ENCODE measurements at places on chromosomes 1 and 21. TPM values are rescaled to one million over a fixed set of nuclear protein-coding genes. Genes with fewer than 3 reads are reported as not detected.

- no peak for DNase-seq
Measured at GRCh38 chr1:43463479-43463878, 9.7 kb upstream of the HYI start.

Gene NR1I3
- 1.3 TPM for polyA plus RNA-seq

Gene ALG14
- 6.6 TPM for polyA plus RNA-seq

Gene C4BPB
- 0.49 TPM for polyA plus RNA-seq

GRCh38 chr1:76335882-76336281 lies 261.3 kb downstream of the ST6GALNAC3 start:
- DNase-seq, result no peak

Gene CYP2J2
- polyA plus RNA-seq, result 55.3 TPM

DNA sequence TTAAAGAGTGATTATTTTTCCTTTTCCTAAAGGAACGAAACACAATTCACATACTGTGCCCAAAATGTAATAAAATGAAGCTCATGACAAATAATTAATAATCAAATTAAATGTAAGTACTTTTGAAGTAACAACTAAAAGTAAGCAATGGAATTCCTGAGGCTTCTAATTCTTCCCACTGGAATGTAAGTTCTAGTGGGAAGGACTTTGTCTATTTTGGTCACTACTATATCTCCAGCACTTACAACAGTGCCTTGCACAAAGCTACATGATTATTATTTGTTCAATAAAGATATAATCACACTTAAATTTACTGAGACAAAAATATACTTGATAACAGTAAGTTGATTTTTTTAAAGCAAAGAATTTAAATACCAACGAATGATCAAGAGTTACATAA lies 128.8 kb downstream of the COQ8A start:
- no peak for DNase-seq

Gene ANGPTL7
- 0.79 TPM for polyA plus RNA-seq

Gene EFNA1
- polyA plus RNA-seq, result 26.9 TPM

Gene CRYAA
- polyA plus RNA-seq, result not detected

GRCh38 chr1:226741009-226741408 lies 1.9 kb upstream of the ITPKB start:
- no peak for DNase-seq

GRCh38 chr1:1034439-1034781 lies 14.5 kb downstream of the AGRN start:
- no peak for DNase-seq

Gene SH2D1B
- 0.19 TPM for polyA plus RNA-seq

Gene TSPAN2
- 19.7 TPM for polyA plus RNA-seq

DNA sequence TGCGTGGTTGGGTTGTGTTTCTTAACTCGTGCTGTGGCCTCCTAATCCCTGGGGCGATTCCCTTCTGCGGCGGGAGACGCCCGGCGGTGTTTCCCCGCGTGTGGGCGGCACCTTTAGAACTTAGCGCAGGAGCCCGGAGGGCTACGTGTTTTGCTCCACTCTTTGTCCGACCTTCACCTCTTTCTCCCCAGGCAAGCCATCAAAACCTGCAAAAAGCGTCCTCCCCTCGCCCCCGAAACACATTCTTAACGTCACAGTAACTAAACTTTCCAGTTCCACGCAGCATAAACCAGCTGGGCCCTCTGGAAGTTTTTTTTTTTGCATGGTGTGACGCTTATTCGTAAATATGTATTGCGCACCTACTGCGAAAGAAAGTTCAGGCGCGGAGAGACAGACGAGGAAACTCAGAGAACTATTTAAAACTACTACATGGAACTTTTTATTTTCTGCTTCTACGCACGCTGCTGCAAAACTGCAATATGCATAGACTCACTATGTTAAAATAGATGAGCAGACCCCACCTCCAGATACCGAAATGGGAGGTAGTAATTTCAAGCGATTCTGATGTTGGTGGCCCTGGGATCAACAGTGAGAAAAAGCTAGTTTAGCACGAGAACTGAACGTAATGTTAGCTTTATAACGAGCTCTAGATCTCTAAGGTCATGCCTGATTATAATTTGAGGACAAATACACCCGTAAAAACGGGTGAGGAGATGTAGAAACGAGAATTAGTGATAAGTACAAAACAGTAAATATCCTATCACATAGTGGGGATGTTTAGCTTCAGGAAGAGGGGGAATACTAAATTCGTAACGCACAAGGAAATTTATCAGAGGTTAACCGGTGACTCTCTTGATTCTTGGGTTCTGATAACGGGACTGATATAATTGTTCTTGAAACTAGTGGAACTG lies 920 bp downstream of the MTR start:
- DNase-seq, result peak; percentile 69

GRCh38 chr1:83701355-83701754 lies 297.6 kb downstream of the TTLL7 start:
- DNase-seq, result no peak

Gene ADAM30
- polyA plus RNA-seq, result not detected

- DNase-seq, result no peak
Measured at GRCh38 chr1:52674497-52675384, 23.4 kb downstream of the COA7 start.

Gene LYST
- 5.0 TPM for polyA plus RNA-seq

DNA sequence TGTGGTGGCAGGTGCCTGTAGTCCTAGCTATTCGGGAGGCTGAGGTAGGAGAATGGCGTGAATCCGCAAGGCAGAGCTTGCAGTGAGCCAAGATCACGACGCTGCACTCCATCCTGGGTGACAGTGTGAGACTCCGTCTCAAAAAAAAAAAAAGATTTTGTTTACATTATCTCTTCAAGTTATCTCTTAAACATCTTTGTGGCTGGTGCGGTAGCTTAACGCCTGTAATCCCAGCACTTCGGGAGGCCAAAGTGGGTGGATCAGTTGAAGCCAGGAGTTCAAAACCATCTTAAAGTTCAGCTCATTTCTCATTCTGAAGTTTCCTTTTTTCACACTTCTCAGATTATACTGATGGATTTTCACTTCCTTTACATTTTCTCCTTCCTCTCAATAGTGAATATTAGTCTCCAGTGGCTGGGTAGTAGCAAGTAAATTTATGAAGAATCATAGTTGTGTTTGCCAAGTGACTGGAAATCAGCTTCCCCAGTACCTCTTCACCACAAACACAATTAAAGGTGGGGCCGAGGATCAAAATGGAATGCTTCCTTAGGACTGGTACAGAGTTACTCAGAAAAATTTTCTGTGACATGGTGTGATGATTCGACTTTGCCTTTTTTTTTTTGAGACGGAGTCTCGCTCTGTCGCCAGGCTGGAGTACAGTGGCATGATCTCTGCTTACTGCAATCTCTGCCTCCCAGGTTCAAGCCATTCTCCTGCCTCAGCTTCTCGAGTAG lies 13.8 kb downstream of the PIP5K1A start:
- no peak for DNase-seq

DNA sequence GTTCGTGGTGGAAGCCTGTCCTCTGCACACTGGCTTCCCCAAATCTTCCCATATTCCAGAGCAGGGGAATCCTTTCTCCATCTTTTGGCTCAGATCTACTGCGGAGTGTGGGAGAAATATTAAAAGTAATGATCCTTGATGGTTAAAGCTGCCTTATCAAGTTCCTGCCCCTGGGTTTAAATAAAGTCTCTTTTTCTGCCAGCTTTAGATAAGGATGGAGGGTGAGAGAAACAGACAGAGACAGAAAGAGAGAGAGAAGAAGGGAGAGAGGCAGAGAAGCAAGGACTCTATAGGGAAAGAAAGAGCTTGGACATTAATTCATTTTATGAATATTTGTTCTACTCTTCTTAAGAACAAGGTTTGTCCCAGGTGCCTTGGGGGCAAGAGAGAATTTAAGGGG lies 98.0 kb downstream of the KCNJ15 start:
- DNase-seq, result no peak

- peak; percentile 84 for DNase-seq
Measured at GRCh38 chr1:174051956-174052355, 29.8 kb upstream of the RC3H1 start.

DNA sequence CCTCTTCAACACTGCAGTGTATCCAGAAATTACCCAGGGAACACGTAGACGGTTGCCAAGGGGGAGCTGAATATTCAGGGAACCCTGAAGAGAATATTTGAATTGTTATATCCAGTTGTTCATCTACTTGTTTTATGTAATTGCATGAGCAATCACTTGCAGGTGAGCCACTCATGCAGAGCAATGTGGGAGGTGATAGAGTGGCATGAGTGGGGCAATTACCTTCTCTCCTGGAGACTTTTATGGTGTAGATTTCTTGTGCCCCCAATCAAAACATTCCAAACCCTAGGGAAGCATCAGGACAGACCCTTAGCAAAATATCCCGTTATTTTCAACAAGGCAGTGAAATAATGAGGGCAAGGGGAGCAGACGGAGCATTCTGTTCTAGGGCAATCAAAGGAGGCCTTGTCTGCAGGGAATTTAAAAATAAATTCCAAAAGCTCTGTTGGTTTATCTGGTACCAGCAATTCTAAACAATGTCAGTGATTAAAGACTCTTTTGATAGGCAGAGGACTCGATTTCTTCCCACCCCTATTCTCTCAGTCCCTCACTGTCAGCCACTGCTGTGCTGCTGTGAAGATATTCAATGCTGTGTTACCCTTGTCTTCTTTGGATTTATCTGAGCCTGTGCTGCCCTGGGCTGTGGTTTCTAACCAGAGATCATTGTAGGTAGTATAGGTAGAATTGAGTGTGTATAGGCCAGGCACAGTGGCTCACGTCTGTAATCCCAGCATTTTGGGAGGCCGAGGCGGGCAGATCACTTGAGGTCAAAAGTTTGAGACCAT lies 180.2 kb upstream of the MAP1LC3C start:
- DNase-seq, result no peak

DNA sequence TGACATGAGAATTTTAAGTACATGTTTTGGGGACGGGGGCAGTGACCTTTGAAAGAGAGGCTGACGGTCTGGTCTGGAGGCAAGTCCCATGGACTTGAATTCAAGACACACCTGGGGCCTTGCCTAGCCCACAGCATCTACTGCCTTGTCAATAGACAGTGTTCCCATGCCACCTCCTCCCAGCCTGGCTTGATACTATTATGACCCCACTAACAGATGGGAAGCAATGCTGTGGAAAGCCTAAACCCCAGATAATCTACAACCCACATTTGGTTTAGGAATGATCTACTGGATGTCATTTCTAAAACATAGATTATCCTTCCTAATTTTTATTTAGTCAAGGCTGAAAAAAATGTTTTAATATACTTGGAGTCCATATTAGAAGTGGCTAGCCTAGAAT lies 17.8 kb upstream of the NFASC start:
- no peak for DNase-seq

GRCh38 chr1:110708974-110709440 lies 34.3 kb upstream of the KCNA3 start:
- DNase-seq, result no peak

Measured in muscle of leg (tissue), 16 donors.